Naive B cell (primary cell): ENCODE measurements at places on chromosomes 7 and 10. TPM values are rescaled to one million over a fixed set of nuclear protein-coding genes. Genes with fewer than 3 reads are reported as not detected.

CYP51A1 gene
- 28.8 TPM for polyA plus RNA-seq

RAB19 gene
- 0.71 TPM for polyA plus RNA-seq

GIMAP5 gene
- 0.92 TPM for polyA plus RNA-seq

CDK14 gene
- 34.7 TPM for polyA plus RNA-seq

SYT15B gene
- not detected for polyA plus RNA-seq

ATXN7L1 gene
- 17.7 TPM for polyA plus RNA-seq

PILRA gene
- polyA plus RNA-seq = 0.53 TPM

CCL24 gene
- not detected for polyA plus RNA-seq

CALHM3 gene
- not detected for polyA plus RNA-seq

TSPAN13 gene
- polyA plus RNA-seq = 264 TPM

RTKN2 gene
- polyA plus RNA-seq = 0.04 TPM

IL15RA gene
- polyA plus RNA-seq = 1.9 TPM

GLUD1 gene
- polyA plus RNA-seq = 158 TPM

ARPC1A gene
- polyA plus RNA-seq = 102 TPM

MRM2 gene
- 47.4 TPM for polyA plus RNA-seq

PRLHR gene
- not detected for polyA plus RNA-seq

PRPS1L1 gene
- not detected for polyA plus RNA-seq

NPFFR1 gene
- not detected for polyA plus RNA-seq

OR2A42 gene
- polyA plus RNA-seq = not detected

HABP2 gene
- polyA plus RNA-seq = not detected

TAS2R5 gene
- polyA plus RNA-seq = 0.25 TPM

TMEM139 gene
- 0.32 TPM for polyA plus RNA-seq

INTS15 gene
- polyA plus RNA-seq = 35.8 TPM

C10orf95 gene
- polyA plus RNA-seq = 1.3 TPM

MASTL gene
- 2.1 TPM for polyA plus RNA-seq

STOX1 gene
- polyA plus RNA-seq = 0.38 TPM

SORCS3 gene
- polyA plus RNA-seq = not detected

FOXI2 gene
- polyA plus RNA-seq = not detected

LEP gene
- polyA plus RNA-seq = not detected

DUS4L gene
- 10.0 TPM for polyA plus RNA-seq

ANKRD61 gene
- 0.85 TPM for polyA plus RNA-seq
